ENCODE measurements at places on chromosomes 6 and 20.

- no peak for DNase-seq
These were observed 8.9 kb upstream of the ERVFRD-1 start for GRCh38 chr6:11120271-11121005.

DNA sequence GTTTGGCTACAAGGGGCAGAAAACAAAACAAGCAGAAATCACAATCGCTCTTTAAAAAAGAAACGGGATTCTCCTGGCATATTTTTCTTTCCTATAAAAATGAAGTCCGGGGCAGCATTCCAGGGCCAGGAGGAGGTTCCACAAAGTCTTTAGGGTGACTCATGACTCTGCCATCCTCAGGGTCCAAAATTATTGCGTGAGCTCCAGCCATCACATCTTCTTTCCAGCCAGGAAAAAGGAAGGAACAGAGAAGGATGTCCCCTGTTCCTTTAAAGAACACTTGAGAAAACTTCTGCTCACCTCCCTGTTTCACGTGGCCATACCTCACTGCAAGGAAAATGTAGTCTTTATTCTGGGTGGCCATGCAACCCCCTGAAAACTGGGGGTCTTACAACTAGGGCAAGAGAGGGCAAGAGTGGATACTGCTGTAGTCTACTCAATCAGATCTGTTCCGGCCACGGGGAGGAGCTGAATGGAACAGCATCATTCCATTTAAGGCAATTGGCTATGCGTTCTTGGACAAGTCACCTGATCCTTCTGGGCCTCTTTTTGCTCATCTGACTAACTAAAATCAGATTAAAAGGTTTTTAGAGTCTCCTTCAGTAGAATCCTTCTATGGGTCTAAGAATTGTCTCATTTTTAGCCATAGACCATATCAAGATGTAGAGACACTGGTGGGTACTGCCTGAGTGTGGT is 49.4 kb downstream of the CTCFL start:
- peak; percentile 14 for DNase-seq

DNA sequence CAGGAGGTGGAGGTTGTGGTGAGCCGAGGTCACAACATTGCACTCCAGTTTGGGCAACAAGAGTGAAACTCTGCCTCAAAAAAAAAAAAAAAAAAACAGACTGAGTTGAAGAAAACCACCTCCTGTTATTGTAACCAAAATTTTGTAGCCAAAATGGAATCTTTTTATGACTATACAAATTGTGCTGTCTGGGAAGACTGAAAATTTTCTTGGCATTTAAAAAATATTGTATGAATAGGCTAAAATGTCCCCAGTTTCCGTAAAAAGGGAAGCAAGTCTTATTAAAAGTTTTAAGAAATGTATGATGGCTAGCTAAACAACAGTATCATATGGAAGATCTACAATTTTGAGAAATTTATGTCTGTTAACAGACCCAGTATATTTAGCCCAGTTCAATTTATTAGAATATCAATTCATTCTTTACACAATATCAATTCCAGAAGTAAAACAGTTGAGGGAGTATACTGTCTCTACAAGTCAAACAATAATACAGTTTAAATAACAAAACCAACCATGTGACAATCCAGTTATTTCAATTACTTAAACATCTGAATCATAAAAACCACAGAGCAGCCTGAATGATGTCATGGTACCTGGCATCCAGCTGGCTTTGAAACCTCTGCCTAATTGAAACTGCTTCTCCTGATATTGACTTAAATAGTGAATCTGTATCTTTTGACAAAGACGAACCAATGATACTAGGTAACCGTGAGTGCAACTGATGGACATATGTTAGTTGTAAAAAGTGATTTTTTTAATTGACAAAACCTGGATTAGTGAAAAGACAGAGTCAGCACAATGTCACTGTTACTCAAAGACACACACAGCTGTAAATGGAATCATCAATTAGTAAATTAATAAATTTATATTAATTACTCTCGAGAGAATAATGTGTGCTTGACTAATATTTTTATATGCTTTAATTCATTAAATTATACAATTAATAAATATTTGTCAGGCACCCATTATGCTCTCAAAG is 166.6 kb upstream of the MARCKS start:
- DNase-seq: no peak

GRCh38 chr6:18515767-18516166 is 128.6 kb downstream of the RNF144B start:
- no peak for DNase-seq

DNA sequence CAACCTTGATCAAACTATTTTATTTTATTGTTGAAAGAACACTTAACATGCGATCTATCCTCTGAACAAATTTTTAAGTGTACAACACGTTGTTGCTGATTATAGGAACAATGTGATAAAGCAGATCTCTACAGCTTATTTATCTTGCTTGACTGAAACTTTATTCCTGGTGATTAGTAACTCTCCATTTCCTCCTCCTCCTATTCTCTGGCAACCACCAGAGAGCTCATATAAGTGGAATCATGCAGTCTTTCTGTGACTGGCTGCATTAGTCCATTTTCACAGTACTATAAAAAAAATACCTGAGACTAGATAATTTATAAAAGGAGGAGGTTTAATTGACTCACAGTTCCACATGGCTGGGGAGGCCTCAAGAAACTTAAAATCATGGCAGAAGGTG is 218.1 kb downstream of the LRFN2 start:
- DNase-seq: no peak

DNA sequence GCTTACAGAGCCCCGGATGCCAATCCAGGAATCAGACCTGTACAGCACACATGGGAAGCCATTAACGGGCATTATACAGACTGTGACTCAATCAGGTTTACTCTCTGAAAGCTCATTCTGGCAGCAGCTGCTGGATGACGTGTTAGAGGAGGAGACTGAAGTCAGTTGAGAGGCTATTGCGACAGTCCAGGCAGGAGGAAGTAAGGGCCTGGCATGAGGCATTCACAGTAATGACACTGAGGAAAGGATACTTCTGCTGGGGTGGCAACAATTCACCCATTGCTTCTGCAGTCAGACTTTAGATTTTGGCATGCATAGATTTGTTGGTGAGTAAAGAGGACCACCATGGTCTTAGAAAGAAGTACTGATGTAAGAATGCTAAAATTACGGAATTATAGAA is 151.0 kb upstream of the HEY2 start:
- DNase-seq: no peak

DNA sequence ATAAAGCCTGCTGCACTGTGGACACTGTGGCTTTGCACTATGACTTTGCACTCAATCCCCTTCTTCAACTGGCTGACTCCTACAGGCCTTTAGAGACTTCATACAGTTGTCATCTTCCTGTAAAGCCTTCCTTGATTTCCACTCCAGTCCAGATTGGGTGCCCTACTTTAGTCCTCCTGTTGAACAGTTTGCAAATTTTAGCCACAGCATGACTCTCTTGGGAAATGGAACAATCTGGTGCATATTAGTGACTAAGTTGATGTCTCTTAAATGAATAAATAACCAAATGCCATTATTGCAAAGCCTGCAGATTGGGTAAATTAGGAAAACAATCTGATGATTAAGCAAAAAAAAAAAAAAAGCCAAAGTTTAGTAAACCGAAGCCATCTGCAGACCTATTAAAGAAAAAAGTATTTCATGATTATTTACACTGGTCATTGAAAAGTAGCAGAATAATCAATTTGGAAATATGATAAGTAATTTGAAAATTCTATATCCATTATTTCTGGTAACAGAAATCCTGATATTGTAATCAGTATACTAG is 12.6 kb downstream of the PLCB4 start:
- no peak for DNase-seq

Data from endodermal cell (in vitro differentiated cells).